ENCODE measurements at places on chromosomes 3 and 15. TPM values are rescaled to one million over a fixed set of nuclear protein-coding genes. Genes with fewer than 3 reads are reported as not detected.

DISP2 gene
- 0.86 TPM for total RNA-seq

SCN10A gene
- not detected for total RNA-seq

TEX55 gene
- not detected for total RNA-seq

C3orf20 gene
- 0.04 TPM for total RNA-seq

CCK gene
- not detected for total RNA-seq

DNA sequence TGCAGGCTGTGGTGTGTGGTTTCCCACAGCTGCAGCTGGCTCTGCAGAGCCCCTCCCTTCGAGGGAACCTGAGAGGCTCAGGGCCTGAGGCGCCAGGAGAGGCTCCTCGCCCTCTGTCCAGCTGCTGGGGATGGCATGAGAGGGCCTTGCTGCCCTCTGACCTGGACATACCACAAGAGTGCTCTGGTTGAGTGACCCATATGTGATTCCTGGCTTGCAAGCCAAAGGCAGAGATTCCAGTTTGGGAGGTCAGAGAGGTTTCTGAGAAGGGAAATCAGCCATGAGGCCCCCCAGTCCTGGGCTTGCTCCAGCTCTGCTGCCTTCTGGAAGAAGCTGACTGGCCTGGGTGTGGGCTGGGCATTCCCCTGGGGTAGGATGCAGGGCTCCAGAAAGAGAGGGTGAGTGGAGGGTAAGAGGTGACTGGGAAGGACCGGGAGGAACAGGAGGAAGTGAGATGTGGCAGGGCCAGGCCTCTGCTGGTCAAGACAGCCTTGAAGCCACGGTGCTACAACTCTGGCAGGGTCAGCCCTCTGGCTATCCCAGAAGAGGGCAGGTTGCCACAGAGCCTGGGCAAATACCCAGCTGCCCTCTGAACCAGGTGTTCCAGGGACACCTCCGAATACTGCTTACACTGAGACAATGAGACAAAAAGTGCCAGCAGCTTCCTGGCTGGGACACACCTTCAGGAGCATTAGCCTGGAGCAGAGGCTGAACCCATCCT lies 16.0 kb upstream of the SRP14 start:
- DNase-seq = peak; percentile 85
- no peaks in the 10 kb centered on the region for H3K27me3 ChIP-seq
- H3K36me3 ChIP-seq = no peaks in the 10 kb centered on the region
- no peak overlapping the region for H3K4me3 ChIP-seq
- H3K27ac ChIP-seq = peak overlapping the region; percentile 63

DNA sequence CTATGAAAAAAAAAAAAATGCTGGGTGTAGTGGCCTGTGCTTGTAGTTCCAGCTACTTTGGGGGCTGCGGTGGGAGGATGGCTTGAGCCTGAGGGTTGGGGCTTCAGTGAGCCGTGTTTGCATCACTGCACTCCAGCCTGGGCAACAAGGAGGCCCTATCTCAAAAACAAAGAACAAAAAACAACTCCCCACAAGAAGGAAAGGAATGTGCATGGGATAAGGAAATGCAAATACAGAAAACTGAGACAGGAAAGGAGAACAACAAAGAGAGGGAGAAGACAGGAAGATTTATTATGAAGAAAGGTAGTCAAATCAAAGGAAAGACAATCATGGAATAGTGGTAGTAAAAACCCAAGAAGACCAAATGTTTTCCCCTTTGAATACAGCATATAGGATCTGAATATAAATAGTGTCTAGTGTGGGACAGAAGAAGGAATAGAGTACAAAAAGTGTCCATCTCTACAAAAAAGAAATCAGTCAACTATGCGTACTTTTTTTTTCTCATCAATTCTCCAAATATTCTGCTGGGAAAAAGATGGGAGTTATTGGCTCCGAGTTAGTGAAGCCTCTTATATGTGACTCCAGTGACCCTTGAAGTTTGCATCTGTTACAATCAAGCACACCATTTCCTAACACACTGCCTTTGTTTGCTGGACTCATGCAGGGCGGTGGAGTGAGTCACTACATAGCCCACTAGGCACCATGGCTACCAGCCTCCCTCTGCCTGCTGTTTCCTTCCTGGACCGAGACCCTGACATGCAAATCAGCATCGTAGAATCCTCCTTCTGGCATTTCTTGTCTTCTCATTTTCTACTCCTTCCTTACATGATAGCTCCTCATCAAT lies 101.2 kb upstream of the PTX3 start:
- H3K27ac ChIP-seq = no peak overlapping the region
- no peak overlapping the region for H3K4me3 ChIP-seq
- H3K36me3 ChIP-seq = no peaks in the 10 kb centered on the region
- no peak for DNase-seq
- H3K27me3 ChIP-seq = no peaks in the 10 kb centered on the region
- H3K4me1 ChIP-seq = no peaks in the 10 kb centered on the region

DNA sequence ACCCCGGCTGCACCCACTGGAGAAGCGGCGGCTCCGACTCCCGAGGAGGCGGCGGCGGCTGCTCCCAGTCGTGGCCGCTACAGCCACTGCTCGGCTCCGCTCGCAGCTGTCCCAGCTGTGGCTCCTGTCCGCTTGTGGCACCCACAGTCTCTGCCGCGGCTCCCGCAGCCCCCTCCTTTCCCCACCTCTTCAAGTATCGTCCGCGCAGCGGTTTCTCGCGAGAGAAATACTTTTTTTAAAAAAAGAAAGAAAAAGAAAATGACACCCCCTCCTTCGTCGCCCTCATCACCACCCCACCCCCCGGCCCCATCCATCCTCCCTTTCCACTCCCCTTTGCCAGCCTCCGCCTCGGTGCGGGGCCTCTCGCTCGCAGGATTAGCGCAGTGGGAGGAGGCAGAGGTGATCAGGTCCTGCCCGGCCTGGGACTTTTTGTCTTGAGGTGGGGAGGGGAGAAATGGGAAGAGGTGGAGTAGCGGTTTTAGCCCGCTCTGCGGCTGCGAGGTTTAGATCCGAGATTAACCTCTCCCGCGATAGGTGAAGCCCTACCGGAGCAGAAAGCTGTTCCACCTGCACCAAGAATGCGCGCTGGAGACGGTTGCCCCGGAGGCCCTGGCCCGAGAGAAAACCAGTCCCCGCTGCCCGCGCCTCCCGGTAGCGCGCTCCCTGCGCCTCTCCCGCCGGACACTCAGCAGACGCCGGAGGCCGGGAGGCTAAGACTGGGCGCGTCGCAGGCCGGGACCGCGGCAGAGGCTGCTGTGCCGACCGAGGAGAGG lies at the start of gene FBN1:
TSS of gene FBN1 (minus strand) at position 152 of the 773 bp plus-strand sequence. CDS start 940 bp downstream, outside the sequence.
- no peaks in the 10 kb centered on the region for H3K27me3 ChIP-seq
- no peaks in the 10 kb centered on the region for H3K4me1 ChIP-seq
- H3K36me3 ChIP-seq = no peaks in the 10 kb centered on the region
- peak within 1 kb of the TSS; percentile 33 for H3K27ac ChIP-seq
- peak within 1 kb of the TSS; percentile 55 for H3K4me3 ChIP-seq

DNA sequence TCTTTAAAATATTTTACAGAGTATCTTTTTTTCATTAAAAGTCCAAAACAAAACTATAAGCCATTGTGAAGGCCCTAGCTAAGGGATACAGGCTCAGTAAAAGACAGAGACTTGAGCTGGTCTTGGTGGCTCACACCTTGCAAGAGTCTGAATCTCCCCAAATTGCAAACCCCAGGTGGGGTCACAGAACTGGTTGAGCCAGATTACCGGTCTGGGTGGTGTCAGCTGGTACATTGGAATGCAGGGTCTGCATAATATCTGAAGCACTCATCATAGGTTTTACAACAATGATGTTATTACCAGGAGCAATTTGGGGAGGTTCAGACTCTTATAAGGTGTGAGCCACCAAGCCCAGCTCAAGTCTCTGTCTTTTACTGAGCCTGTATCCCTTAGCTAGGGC lies 201.2 kb upstream of the ARPP21 start:
- H3K36me3 ChIP-seq = no peaks in the 10 kb centered on the region
- no peaks in the 10 kb centered on the region for H3K4me1 ChIP-seq
- H3K4me3 ChIP-seq = no peak overlapping the region
- H3K27ac ChIP-seq = no peak overlapping the region
- no peaks in the 10 kb centered on the region for H3K27me3 ChIP-seq

DNA sequence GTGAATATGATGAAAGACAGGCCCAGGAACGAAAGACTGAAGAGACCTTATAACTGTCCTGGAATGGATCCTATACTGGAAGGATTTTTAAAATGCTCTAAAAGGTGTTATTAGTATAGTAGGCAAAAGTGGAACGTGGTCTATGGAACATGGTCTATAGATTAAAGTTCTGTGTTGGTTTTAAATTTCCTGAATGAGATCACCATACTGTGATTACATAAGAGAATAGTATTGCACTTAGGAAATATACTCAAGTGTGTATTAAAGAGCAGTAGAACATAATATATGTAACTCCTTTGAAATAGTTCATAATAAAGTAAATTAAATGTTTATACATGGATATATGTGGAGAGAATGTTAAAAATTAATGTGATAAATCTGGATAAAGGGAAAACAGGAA lies 68.2 kb downstream of the SPRED1 start:
- no peaks in the 10 kb centered on the region for H3K27me3 ChIP-seq
- H3K36me3 ChIP-seq = peaks cover 4% of the 10 kb centered on the region
- DNase-seq = no peak

DNA sequence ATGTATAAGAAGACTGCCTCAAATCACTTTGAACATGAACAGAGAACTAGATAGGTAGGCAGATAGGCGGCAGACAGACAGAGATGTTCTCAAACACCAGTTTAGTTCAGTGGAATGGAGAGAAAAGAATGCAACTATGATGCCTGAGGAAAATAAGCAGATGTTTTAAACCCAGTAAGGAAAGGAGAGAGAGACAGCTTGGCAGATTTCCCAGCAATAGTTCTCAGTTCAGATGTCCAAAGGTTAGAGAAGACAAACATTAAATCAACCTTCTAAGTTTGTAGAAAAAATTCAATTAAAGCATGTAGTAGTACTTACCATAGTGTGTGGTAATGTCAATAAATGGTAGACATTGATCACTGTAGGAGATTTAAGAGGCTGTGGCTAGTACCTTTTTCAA lies 209.6 kb upstream of the PFN2 start:
- H3K4me3 ChIP-seq = no peak overlapping the region
- DNase-seq = no peak
- peak overlapping the region; percentile 23 for H3K27ac ChIP-seq
- H3K36me3 ChIP-seq = no peaks in the 10 kb centered on the region
- peaks cover 9% of the 10 kb centered on the region for H3K4me1 ChIP-seq

GRCh38 chr3:23113455-23114171 lies 89.5 kb upstream of the UBE2E2 start:
- H3K27me3 ChIP-seq = no peaks in the 10 kb centered on the region
- DNase-seq = no peak
- no peak overlapping the region for H3K4me3 ChIP-seq
- H3K4me1 ChIP-seq = no peaks in the 10 kb centered on the region
- H3K27ac ChIP-seq = no peak overlapping the region

GRCh38 chr3:89264037-89264560 lies 156.7 kb downstream of the EPHA3 start:
- H3K4me3 ChIP-seq = no peak overlapping the region
- no peaks in the 10 kb centered on the region for H3K36me3 ChIP-seq
- DNase-seq = no peak
- H3K27me3 ChIP-seq = no peaks in the 10 kb centered on the region

GRCh38 chr15:85543741-85544155 lies 163.3 kb downstream of the AKAP13 start:
- H3K4me1 ChIP-seq = peaks cover 28% of the 10 kb centered on the region
- no peaks in the 10 kb centered on the region for H3K36me3 ChIP-seq
- H3K4me3 ChIP-seq = peak overlapping the region; percentile 26
- peak overlapping the region; percentile 74 for H3K27ac ChIP-seq
- H3K27me3 ChIP-seq = no peaks in the 10 kb centered on the region

DNA sequence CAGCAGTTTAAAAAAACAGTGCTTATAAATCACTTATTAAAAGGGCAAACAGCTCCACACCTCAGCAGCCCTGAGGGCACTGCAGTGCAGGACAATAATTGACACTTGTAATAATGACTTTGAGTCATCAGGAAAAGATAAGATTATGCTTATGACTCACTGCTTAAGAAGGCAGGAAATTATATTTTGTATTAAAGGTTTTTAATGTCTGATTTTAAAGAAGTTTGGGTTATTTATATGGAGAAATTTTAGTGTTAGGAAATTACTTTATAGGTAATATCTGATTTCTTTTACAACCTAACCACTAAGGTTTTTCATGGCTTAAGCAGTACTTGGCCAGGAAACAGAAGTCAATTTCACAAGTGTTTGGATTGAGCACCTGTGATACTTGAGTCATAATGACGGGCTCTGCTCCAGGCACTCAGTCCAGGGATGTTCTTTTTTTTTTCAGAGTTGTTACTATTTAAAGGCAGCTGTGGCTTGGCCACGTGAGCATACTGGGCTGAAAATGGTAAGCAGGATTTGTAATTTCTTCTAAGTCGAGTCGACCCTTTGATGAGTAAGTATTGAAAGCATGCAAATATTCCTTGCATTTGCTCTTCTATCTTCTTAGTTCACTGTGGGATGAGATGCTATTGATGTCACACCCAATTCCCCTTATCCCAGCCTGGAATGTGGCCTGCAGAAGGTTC lies 21.6 kb upstream of the SLC6A20 start:
- peaks cover 13% of the 10 kb centered on the region for H3K4me1 ChIP-seq
- H3K27ac ChIP-seq = peak overlapping the region; percentile 9
- H3K4me3 ChIP-seq = no peak overlapping the region
- no peaks in the 10 kb centered on the region for H3K27me3 ChIP-seq

DNA sequence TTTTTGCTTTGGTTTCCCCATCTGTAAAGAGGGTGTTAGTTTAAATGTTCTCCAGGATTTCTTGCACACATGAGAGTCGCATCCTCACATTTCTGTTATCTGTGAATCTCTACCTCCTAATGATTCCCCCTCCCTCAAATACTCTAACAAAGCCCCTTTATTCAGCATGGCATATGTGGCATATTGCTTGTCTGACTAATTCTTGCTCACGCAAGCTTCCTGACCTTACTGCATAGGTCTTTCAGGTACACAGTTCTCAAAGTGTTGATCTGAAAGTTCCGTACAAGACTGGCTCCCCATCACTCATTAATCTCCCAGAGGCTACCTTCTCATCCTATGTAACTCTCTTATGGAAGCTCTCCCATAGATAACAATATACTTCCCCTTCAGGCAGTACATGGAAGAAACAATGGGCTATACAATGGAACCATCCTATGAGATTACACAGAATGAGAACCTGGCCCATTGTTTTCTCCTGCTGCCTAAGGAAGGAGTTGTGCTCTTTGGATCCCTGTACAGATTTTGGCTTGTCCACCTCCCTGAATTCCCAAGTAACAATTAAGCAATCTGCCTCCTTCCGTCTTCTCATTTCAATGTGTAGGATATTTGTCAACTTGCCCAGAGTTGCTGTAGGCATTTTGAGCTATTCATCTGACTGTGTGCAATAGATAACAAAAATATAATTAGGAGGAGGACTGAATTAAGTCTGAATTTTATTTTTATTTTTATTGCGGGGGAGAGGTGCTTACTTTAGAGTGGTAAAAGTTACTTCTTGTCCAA lies 51.0 kb downstream of the PPARG start:
- no peak overlapping the region for H3K4me3 ChIP-seq
- H3K27ac ChIP-seq = no peak overlapping the region
- DNase-seq = no peak
- H3K4me1 ChIP-seq = peaks cover 4% of the 10 kb centered on the region
- H3K36me3 ChIP-seq = no peaks in the 10 kb centered on the region
- no peaks in the 10 kb centered on the region for H3K27me3 ChIP-seq

Data from pancreas (tissue), 10 donors.